Stimulated activated memory B cell treated with anti-CD40 and anti-IgM and Interleukin-4, amounts not matched to agents 10 μg/mL and 1 μg/mL and 100 μg/mL, for 72 hours (primary cell): ENCODE measurements at places on chromosomes 16 and 17.

- no peak for ATAC-seq
Observed at GRCh38 chr16:2985462-2985861, 5.2 kb upstream of the PKMYT1 start.

- peak; percentile 96 for ATAC-seq
Observed at GRCh38 chr17:75250009-75250471, 11.4 kb downstream of the GGA3 start.

GRCh38 chr16:89921702-89922476, 1.3 kb upstream of the TUBB3 start:
- no peak for ATAC-seq

- no peak for ATAC-seq
Observed at GRCh38 chr17:76943781-76944213, 75.6 kb downstream of the MGAT5B start.

- ATAC-seq, result no peak
Observed at GRCh38 chr17:34668206-34668605, 88.8 kb downstream of the TMEM132E start.

GRCh38 chr17:50948711-50949110, 82.6 kb upstream of the TOB1 start:
- ATAC-seq, result no peak

- no peak for ATAC-seq
Observed at GRCh38 chr17:41762391-41762790, 24.1 kb downstream of the JUP start.

GRCh38 chr17:1607971-1608320, 20.7 kb downstream of the SLC43A2 start:
- ATAC-seq, result peak; percentile 12

GRCh38 chr17:76852843-76853242, 15.4 kb upstream of the MGAT5B start:
- no peak for ATAC-seq

DNA sequence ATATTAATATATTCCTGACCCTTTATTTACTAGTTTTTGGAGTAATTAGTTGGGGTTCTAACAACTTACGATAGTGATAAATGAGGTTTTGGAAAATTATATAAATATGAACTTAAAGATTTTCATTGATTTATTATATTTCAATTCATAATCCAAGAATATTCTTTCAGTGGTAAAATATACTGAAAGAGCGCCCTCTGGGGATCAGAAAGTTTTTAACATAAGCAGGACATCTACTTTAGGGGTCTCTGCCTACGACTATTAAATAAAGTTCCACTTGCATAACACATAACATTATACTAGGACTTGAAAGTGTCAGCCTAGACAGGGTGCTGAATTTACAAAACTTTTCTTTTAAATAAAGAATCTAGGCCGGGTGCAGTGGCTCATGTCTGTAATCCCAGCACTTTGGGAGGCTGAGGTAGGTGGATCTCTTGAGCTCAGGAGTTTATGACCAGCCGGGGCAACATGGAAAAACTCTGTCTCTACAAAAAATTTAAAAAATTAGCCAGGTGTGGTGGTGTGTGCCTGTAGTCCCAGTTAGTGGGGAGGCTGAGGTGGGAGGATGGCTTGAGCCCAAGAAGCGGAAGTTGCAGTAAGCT, 15.6 kb downstream of the RFWD3 start:
- no peak for ATAC-seq

- ATAC-seq, result no peak
Observed at GRCh38 chr16:48617711-48618148, 7.8 kb upstream of the N4BP1 start.

- no peak for ATAC-seq
Observed at GRCh38 chr17:51374209-51374608, 113.9 kb downstream of the UTP18 start.

GRCh38 chr17:77675816-77676215, 282.7 kb upstream of the TNRC6C start:
- ATAC-seq, result no peak

DNA sequence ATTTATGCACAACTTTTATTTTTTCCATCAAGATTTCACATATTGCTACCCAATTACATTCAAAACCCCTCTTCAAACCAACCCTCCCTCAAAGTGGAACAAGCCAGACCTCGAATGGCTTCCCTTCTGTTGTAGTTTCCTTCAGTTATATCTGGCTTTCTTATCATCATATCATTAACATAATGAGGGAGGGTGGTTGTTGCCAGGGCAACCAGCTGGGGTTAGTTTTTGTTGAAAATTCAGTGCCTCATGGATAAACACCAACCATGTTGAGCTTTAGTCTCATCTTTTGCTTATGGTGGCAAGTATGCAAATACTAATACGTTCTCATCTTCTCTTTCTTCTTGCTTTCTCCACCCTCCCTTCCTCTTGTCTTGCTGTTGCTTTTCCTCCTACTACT, 359.7 kb downstream of the CDH11 start:
- no peak for ATAC-seq

GRCh38 chr17:63999680-64000531, 1.8 kb downstream of the PRR29 start:
- no peak for ATAC-seq

DNA sequence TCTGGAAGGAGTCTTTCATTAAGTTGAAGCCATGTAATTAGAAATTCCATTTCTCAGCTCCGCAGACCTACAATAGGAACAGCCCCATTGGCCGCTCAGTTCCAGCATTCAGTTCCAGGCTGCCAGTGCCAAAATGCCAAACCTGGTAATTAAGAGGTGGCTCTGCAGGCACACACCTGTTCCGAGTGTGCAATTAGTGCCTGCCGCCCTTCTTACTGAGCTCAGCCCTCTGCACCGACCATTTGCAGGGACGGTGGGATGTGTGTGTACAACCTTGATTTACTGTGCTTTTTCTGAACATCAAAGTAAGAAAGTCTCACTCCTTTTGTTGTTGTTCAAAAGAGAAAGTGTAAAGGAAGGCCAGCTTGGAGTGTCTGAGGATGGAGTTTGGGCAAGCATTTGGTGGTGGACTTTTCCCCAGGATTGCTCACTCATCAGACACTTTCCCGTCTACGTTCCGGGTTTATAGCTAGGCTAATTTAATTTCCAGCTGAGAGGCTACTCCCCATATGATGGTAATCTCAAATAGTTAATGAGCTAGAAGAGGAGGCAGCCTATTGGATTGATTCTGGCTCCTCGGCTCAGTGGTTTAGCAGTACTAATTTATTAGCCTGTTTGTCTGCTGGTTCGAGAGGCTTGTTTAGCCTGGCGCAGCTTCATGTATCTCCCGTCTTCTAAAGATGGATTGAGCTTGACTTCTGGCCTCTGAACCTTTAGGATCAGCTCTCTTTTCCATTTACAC, 20.0 kb downstream of the HS3ST3B1 start:
- no peak for ATAC-seq

- ATAC-seq, result no peak
Observed at GRCh38 chr16:77780378-77780837, 8.0 kb upstream of the VAT1L start.

GRCh38 chr16:5751216-5751615, 653.6 kb upstream of the EEF2KMT start:
- ATAC-seq, result no peak

DNA sequence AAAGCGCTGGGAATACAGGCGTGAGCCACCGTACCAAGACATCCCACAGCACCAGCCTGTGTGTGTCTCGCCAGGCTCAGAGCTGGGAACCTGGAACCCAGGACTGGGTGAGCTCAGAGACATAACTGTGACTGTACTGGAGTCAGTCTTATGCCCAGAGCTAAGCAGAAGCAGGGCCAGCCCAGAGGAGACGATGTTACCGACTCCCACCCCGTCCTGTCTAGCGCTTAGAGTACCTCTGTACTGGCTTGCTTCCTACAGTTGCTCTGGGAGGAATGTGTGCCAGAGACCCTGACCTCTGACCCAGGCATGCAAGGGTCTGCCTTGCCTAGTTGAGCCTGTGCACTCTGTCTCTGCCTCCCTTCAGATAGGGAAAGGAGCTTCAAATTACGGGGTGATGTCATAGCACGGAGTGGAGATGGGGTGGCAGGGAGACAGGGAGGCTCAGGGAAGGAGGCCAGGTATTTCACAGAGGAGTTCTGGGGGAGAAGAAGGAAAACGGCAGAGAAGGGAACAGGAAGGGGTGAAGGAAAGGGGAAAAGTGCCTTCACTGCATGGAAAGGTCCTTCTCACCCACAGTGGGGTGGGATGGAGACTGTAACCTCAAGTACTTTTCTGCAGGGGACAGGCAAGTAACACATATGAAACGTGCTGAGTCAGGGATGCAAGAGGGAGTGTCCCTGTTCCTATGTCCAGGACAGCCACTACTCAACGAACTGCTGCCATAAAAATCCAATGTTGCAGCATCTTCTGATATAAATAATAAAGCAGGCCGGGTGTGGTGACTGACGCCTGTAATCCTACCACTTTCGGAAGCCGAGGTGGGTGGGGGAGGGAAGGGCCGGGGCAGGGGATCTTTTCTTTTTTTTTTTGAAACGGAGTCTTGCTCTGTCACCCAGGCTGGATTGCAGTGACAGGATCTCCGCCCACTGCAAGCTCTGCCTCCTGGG, 5.8 kb upstream of the ARMC5 start:
- no peak for ATAC-seq

DNA sequence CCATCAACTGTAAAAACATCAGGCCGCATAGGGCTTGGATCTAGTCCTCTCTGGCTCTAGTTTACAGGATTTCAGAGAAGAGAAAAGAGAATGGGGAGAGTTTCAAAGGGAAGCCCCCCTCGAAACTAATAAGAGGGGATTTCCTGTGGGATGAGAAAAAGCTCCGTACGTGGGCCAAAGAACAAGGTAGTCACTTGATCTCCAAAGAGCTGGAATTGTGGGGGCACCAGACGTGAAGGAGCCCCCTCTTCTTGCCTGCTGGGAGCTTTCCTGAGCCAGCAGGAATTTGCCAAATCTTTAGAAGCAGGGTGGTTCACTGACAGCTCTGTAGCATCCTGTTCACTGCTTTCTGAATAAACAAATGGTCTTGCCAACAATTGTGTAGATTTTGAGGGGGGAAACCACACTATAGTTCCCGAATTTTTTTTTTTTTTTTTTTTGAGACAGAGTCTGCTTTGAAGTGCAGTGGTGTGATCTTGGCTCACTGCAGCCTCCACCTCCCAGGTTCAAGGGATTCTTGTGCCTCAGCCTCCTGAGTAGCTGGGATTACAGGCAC, 7.0 kb upstream of the TMIGD1 start:
- ATAC-seq, result no peak

GRCh38 chr17:49519781-49520180, 24.7 kb downstream of the NGFR start:
- ATAC-seq, result no peak

DNA sequence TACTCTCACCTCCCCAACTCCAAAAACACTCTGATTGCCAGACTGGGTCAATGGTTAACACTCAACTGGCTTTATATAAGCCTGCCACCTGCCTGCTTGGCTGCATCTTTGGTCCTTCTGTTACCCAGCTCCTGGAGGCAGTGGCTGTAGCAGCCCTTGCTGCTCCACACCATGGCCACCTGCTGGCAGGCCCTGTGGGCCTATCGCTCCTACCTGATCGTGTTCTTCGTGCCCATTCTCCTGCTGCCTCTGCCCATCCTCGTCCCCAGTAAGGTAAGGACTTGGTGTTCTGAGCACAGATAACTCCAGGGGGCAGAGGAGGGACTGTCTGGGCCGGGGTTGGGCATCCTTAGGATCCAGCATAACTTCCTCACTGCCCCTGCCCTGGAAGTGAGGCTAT, at the start of gene SLC13A2:
Gene SLC13A2 (plus strand): TSS at position 103 of the 400 bp plus-strand sequence. CDS start 69 bp downstream, at position 172.
- ATAC-seq, result no peak

DNA sequence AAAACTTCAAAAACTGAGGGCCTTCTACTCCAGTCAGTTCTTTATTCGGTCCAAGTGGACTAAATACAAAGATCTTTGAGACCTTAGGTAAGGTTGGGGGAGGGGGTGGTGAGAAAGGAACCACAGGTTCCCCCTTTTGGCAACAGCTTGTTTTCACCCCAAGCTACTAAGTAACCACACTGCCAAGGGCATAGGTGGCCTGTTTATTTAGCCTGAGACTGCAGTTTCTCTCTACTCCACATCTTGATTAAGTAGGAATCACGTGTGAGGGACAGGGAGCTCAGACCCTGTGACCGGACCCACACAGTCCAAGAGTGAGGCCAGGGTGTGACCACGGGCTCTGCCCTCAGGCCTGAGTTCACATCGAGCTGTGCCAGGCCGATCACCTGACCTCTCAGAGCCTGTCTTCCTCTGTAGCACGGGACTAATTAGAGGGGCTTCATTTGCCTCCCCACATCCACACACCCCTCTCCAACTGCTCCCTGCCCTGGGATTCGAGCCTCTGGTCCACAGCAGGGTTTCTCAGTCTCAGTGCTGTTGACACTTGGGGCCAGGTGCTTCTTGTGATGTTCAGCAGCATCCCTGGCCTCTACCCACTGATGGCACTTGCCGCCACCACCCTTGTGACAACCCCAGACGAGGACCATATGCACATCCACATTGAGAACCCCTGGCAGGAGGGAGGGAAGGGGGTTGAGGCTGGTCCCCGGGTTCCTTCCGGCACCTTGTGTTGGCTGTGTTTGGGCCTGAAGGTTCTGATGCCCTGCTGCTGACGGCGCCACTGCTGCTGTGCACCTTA, 17.8 kb downstream of the ST6GALNAC2 start:
- peak; percentile 72 for ATAC-seq

DNA sequence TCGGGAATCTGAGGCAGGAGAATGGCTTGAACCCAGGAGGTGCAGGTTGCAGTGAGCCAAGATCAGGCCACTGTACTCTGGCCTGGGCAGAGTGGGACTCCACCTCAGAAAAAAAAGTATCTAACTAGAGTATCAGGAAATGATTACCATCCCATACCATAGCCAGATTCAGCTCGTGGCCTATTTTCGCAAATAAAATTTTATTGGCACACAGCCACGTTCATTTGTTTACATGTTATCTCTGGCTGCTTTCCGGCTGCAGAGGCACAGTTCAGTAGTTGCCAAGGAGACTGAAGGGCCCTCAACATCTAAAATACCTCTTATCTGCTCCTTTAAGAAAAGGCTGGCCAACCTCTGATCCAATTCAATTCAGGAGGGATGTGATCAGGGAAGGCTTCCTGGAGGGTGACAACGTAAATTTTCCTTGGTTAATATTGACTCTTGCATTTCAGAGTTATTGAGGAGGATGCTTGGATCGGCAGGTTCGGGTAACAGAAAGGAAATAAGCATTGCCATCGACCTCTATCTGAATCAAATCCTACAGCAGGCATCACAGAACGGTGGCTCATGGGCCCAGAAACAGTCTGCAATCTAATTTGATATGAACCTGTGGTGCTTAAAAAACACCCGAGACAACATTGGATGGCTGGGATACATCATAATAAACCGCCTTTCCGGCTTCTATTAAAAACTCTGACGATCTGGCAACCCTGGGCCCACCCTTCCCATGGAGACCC, 73.8 kb downstream of the XYLT1 start:
- ATAC-seq, result no peak
